ENCODE measurements at places on chromosomes 1 and 21. TPM values are rescaled to one million over a fixed set of nuclear protein-coding genes. Genes with fewer than 3 reads are reported as not detected.

DNA sequence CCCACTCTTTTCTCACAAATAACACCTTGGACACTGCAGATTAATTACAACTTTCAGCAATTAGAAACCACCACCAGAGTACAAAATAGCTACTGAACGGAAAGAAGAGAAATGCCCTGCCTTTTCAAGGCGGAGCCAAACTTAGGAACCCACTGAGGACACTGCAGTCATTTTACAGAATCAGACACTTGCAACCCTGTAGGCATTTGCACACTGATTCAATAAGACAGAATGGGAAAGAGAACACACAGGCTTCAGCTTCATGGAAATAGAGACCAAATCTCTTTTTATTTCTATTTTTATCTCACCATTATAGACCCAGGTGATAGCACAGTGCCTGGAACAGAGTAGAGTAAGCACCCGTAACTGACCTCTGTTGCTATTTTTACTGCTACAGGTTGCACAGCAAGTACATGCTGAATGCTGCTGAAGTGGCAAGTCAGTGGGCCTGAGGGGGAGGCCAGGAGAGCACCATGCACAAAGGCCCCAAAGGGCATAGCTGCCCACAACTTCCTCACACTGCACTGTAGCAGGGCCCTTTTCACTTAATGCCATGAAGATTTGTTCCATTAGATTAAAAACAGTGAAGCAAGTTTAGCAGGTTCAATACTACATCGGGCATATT is 50.7 kb upstream of the EDARADD start:
- DNase-seq = no peak

NPR1 gene
- not detected for total RNA-seq

DNA sequence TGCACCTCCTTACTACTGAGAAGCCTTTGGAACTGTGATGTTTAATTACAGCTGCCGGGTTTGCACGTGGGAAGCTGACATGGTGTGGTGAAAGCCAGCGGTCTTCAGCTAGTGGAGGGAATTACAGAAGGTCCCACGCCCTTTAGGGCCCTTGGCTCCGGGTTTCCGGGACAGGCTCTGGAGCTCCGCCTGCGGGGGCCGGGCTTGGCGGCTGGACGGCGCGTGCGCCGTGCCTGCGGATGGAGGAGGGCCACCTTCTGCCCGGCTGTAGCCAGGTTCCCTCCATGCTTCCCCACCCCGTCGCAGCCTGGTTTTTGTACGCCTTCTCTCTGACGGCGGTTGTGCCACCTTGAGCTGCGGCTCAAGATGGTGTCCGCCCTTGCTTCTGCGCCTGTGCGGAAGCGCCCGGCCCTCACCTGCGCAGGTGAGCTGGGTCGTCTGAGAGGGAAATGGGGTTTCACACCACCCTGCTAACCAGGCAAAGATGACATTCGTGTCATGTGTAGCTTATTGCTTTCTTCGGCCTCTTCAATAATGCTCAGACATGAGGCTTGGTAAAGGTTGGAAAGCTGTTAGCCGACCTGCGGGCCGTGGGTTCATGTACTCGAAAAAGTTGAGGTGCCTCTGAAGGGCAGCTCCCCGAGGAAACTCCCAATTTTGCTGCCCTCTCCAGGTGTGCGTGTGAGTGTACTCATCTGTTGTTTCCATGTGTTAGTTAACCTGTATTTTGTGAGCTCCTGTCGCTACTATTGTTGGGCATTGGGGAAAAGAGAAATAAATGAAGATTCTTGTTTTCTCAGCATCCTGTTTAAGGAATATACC is 36.6 kb upstream of the OPRD1 start:
- peak; percentile 50 for DNase-seq

GRCh38 chr21:45769294-45769693 is 125.8 kb downstream of the PCBP3 start:
- no peak for DNase-seq

RAD54L gene
- 14.7 TPM for total RNA-seq

DNA sequence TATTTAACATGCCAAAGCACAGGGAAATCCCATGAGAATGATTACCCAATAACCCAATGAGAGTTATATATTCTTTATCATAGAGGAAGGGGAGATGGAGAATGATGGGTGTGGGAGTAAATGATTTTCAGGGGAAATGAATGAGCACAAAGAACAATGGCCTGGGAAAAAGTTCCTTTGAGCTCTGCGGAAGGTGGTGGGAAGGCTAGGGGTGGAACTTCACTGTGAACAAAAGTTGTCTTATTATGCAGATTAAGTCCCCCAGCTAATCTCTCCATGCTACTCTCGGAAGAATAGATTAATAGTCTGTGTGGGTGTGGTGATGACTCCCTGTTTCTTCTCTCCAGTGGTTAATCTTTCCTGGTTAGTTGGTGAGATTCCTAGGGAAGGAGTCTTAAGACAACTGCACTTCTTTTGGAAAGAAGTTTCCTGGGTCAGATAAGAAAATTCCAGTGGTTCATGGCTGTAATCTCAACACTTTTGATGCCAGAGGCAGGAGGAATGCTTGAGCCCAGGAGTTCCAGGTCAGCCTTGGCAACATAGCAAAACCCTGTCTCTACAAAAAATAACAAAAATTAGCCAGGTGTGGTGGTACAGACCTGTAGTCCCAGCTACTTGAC is 71.6 kb downstream of the DNTTIP2 start:
- no peak for DNase-seq

DNA sequence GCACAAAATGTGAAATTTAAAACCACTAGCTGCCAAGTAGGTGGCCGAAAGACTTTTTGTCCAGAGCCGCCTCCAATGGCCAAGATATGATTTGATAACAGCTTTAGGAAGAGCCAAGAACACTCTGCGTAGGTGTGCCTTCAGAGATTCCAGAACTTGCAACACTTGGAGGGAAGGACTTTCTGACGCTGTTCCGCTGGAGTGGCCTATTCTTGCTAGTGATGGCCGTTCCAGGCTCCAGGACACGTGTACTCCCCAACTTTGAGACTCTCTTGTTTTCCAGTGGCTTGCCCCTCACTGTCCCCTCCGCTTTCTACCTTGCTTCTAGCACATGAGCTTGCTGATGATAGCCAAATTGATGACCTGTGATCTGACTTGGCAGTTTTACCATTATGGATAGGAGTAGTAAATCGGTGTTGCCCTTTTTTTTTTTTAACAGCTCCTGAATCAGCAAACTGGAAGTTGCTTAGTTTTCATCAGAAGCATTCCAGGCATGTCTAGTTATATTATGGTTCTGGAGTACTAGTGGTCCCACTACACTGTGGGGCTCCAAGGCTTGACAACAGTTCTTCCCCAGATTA is 1.0 kb downstream of the PRDX6 start:
- peak; percentile 71 for DNase-seq

HSPB7 gene
- total RNA-seq = 3.2 TPM

DNA sequence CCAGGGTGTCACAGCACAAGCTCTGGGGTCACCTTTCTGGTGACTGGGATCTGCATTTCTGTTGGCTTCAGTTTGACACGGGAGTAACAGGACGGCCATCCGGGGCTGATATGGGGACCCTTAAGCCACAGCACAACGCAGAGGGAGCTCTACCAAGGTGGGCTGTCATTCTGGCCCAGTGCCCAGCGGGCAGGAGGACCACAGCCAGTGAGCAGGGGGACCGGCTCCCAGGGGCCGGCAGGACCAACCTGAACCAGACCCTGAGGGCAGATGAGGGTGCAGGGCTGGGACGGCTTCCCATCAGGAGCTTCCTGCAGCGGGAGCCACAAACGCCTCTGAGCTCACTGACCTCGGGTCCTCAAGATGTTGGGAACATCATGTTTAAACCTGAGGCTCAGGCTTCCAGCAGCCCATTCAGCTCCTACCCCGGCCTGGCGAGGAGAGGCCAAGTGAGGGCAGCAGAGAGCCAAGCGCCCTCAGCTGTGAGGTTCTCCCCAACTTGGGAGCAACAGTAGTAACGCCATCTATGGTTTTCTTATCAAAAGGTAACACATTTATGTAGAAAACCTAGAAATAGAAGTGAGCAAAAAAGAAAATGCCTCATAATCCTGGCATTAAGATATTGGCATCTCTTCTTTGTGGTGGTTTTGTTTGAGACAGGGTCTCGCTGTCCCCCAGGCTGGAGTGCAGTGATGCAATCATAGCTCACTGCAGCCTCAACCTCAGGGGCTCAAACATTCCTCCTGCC is 26.8 kb downstream of the TMEM201 start:
- DNase-seq = peak; percentile 47

NPL gene
- total RNA-seq = 4.2 TPM

HTR6 gene
- not detected for total RNA-seq

GRCh38 chr1:245330951-245331350 is 176.2 kb downstream of the KIF26B start:
- DNase-seq = no peak

GRCh38 chr1:37362594-37363385 is 111.6 kb upstream of the ZC3H12A start:
- DNase-seq = no peak

- peak; percentile 47 for DNase-seq
Observed at GRCh38 chr1:35650416-35650815, 9.1 kb upstream of the PSMB2 start.

ZNF124 gene
- total RNA-seq = 19.9 TPM

GRCh38 chr1:205430696-205431305 is 8.9 kb upstream of the LEMD1 start:
- peak; percentile 16 for DNase-seq

- no peak for DNase-seq
Observed at GRCh38 chr1:114063544-114063943, 84.3 kb downstream of the OLFML3 start.

DNA sequence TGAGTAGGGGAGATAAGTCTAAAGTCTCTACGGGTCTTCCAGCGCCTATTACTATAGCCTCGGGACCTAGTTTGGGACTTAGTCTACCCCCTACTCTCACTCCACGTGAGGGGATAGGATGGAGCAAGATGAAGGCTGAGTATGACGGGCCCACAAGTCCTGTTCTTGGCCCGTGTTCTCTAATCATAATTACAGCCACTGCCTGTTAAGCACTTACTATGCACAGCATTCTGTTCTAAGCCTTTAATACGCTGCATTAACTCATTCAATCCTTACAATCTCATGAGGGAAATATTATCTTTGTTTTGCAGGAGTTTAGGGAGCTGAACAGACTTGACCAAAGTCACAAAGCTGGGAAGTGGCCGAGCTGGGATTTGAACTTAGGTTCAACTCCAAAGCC is 23.9 kb upstream of the EPB41 start:
- no peak for DNase-seq

GRCh38 chr1:218584418-218585155 is 239.5 kb downstream of the TGFB2 start:
- peak; percentile 69 for DNase-seq

VTCN1 gene
- not detected for total RNA-seq

- peak; percentile 24 for DNase-seq
Observed at GRCh38 chr1:231192620-231193163, 30.8 kb downstream of the TRIM67 start.
